Type B pancreatic cell (in vitro differentiated cells): ENCODE measurements at places on chromosomes 6 and 20.

- DNase-seq = no peak
These were observed 15.2 kb downstream of the APMAP start for GRCh38 chr20:24977336-24977735.

DNA sequence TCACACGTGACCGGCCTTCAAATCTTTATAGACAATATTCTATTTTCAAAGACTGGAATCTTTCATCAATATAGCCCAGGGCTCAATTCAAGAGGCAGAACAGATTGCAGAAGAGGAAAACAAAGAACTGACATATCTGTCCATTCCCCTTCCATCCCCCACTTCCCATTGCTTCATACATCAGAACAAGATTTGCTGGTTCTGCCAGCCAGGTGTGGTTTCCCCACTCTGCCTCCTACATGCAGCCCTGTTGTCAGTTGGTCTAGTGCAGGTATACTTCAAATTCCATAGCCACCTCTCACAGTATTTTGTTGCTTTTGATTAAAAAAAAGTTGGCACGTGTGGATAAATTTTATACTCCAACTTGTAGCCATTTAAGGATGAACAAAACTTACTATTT lies 174.9 kb downstream of the CD109 start:
- no peak for DNase-seq

DNA sequence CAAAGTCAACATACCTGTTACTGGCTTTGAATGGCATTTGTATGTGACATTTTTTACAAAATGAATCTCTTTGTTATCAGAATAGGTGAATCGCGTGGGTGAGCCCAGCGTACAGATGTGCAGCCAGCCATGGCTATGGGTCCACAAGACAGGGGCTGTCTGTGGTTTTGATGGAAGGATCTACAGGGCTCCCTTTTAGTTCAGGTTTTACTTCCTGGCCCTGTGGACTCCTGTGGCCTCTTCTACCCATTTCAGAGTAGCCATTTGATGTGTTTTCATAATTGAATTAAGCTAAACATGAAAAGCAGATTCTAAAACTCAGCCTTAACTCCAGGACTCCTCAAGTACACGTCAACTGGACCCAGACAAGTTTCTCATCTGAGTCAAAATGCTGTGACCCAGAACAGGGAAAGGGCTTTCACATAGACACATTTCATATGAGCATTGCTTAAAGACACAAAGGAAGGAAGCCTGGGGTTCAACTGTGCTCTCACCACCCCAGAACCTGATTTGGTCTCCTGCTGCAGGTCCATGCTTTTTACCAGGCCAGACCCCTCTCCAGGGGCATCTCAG lies 105.3 kb upstream of the NAA20 start:
- no peak for DNase-seq

GRCh38 chr6:25536781-25537180 lies 115.2 kb upstream of the SCGN start:
- DNase-seq = no peak

- DNase-seq = no peak
These were observed 51.1 kb upstream of the NHSL1 start for GRCh38 chr6:138550346-138550767.

GRCh38 chr6:125117818-125118217 lies 35.8 kb upstream of the TPD52L1 start:
- no peak for DNase-seq

- no peak for DNase-seq
These were observed 53.0 kb downstream of the ALDH8A1 start for GRCh38 chr6:134896910-134897309.

DNA sequence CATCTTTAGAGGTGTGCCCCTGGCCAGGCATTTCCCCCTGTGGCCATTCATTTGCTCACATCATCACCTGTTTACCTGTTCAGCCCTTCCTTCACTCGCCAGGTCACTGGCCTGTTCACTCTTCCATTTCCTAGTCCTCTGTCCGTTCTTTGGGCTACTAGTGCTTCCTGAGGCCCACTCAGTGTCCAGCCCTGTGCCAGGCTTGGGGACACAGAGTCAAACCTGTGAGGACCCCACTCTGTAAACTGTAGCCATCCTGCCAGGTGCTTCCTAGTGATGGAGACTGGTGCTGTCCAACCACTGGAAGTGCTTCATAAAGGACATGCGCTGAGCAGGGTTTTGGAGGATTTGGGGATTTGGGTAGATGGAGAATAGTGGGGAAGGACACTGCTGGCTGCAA lies 3.5 kb downstream of the DLGAP4 start:
- no peak for DNase-seq

DNA sequence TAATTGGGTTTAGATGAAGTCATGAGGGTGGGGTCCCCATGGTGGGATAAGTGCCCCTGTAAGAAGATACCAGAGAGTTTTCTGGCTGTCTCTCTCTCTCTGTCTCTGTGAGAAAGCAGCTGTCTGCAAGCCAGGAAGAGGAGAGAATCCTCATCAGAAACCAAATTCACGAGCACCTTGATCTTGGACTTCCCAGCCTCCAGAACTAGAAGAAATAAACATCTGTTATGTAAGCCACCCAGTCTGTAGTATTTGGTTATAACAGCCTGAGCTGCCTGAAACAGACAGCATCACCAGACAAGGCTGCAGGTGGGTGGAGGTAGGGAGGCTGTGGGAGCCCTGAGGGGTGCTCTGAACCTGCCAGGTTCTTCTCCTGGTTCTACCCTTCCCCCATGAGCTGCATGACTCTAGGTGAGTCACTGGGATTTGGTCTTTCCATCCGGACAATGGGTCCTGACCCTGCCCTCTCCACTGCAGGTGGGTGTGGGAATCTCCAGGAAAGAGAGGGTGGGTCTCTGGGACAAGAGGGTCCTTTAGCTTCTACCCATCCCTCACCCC lies 34.3 kb upstream of the VEGFA start:
- no peak for DNase-seq

DNA sequence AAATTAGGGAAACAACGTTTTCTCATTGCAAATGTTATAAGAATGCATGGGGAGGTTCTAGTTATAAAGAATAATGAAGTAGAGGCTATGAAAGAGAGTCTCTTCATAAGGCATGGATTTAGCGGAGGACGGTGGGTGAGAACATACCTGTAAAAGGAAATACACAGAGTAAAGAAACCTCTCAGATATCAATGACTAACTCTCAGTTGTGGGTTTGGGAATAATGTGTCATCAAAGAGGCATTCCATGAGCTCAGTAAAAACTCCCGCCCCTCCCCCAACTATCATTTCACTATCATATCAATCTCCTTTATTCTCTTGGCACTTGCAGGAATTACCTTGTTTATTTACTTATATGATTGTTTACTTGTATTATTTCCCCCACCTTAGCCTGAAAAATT lies 695.4 kb downstream of the PTPRT start:
- no peak for DNase-seq

DNA sequence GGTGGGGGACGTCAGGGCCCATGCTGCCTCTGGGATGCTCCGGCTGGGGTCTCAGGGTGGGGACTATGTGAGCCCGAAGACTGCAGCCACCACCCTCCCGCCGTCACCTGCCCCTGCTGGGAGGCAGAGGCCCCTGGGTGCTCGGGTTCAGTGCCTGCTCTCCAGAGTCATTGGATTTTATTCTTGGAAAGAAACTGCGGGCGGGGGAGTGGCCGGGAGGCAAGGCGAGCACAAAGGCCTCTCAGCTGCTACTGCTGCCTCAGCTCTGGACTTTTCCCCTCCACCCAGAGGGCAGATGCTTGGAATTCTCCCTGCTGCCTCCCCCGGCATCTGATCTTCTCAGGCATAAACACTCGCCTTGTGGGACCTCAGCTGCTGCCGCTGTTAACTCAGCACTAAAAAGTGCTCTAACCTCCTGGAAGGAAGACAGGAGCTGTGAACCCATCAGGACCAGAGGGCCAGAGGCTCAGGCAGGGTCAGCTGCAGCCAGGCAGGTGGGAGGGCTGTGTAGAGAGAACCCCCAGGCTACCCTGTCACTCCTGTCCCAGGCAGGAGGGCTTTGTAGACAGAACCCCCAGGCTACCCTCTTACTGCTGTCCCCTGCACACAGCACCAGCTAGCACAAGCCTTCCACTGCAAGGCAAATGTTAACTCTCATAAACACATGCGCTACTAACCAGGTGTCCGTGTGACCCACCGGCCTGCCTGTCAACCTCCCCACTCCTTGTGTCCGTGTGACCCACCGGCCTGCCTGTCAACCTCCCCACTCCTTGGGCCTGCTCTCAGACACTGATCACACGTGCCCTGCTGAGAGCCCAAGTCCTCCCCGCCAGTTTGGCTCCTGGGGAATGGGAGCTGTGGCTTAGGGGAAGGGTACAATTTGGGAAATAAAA lies 9.4 kb upstream of the FRMD1 start:
- no peak for DNase-seq
